ENCODE measurements at places on chromosomes 7 and 10. TPM values are rescaled to one million over a fixed set of nuclear protein-coding genes. Genes with fewer than 3 reads are reported as not detected.

DNA sequence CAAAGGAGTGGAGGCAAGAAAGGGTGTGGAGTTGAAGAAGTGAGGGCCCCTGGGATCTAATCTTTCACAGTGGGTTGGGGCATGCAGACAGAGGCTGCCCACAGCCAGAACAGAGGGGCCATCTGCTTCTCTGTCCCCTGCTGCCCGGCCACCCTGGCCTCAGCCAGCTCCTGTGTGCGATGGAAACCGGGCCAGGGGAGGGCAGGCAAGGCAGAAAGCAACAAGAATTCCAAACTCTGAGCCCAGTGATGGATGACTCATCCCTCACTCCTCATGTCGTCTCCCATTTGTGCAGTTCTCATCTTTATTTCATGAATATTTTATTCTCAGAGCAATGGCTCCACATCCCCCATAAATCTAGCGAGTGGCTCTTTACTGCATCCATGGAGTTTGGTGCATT is 757.1 kb downstream of the GRID1 start:
- no peak for DNase-seq

DNA sequence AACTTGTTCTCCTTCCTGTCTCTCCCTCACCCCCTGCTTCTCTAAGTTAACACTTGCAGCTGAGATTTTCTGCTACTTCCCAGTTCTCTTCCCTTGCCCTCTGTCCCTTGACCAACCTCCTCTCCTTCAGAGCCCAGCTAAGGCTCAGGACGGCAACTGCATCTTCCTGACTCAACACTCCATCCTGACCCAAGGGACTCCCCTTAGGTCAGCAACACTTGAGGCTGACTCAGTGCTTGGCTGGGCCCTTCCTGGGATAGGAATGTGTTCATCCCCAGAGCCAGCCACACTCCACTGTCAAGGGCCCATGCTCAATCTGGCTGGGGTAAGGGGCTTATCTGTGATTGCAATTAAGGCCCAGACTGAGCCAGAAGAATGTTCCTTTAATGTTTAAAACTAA is 3.4 kb downstream of the CALHM2 start:
- peak; percentile 80 for DNase-seq

DNA sequence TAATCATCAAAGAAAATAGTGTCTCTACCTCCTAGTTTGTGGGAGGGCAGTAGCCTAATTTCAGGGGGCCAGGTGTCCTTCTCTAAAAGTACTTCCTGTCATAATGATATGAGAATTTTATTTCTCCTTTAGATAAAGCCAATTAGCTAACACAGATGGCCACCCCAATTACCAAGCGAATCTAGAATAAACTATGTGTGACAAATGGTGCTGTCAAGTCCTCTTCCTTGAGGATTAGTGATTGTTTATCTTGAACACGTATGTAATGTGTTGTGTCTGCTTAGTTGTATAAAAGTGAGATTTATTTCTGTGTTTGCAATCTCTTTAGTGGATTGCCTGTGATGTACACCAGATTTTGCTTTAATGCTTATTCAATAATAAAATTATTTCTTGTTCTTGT is 1120.0 kb downstream of the SORCS1 start:
- no peak for DNase-seq

DNA sequence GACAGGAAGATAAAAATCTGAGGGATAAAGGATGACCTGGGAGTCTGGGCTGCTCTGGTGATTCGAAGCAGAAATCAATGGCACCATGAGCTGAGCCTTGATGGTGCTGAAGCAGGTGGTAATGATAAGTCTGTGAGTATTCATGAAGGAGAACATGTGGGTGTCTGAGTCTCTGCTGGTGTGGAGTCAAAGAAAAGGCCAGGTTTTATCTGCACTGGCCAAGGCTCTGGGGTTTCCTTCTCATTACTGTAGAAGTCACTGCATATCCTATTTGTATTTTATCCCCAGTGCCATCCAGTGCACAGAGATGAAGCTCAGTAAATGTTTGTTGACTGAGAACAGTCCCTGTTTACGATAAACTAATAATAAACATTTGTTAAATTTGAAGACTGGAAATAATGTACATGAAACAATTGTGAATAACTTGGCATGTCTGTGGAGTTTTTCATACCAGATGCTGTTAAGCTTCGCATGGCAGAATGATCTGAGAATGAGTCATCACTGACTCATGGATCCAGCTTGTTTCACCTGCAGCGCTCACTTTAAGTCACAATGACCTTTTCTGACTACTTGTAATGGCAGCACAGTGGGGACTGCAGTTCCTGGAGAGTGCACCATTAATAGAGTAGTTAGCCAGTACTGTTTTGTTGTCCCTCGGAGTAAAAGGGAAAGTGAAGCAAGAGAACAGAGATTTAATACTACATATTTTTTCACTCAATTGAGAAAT is 538.5 kb downstream of the HTR7 start:
- DNase-seq, result peak; percentile 95

DNA sequence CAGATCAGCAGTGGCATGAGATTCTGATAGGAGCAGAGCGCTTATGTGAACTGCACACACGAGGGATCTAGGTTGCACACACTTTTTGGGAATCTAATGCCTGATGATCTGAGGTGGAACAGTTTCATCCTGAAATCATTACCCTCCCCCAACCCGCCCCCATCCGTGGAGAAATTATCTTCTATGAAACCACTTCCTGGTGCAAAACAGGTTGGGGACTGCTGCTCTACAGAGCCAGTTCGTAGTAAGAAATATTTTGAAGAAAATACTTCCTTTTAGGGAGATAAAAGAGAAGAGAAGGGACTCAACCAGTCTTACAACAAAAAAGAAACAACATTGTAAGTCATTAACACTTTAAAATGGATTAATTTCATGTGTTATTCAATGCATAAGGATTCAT is 1308.2 kb downstream of the GATA3 start:
- no peak for DNase-seq

DNA sequence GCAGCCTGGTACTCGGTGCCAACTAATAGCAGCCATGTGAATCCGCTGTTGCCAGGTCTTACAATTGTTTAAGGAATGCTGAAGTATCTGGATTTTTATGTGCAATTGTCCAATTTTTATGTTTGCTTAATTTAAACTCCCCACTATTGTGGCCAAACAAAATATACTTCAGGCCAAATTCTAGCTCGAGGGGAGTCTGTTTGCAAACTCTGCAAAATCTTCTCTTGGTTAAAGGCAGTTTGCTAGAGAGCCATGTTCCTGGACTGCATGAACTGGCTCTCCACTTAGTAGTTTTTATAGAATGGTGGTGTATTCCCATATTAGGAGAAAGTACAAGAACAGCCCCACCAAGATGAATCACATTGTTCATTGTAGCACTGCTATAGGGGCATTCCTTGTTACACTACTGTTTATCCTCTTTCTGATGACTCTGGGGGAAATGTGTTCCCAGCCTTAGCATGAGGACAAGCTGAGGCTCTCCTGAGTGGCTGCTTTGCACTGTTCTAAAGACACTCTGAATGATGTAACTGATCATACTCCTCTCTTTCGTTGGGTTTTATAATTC is 178.0 kb upstream of the GLI3 start:
- DNase-seq, result peak; percentile 55

- peak; percentile 79 for DNase-seq
Measured at GRCh38 chr10:68154211-68154497, 44.9 kb downstream of the MYPN start.

DNA sequence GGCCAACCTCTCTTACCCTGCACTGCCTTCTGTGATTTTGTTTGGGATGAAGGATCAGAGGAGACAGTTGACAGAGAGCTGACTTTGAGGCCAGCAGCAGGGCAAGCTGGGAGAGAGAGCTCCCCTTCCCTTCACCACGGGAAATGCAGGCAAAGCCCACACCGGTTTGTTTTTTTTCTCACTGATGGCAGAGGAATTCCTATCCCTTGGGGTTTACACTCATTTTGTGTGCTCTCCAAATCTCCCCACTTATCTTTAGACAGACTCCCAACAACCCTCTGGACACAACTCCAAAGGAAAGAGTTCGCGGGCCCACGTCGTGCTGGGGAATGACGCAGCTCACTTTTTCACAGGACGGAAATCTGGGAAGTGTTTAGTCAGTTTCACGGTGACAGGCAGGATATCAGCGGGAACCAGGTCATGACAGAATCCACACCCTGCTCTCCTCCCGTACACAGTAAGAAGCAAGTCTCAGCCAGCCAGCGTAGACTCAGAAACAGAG is 68.3 kb upstream of the FAM171A1 start:
- DNase-seq, result peak; percentile 13

DNA sequence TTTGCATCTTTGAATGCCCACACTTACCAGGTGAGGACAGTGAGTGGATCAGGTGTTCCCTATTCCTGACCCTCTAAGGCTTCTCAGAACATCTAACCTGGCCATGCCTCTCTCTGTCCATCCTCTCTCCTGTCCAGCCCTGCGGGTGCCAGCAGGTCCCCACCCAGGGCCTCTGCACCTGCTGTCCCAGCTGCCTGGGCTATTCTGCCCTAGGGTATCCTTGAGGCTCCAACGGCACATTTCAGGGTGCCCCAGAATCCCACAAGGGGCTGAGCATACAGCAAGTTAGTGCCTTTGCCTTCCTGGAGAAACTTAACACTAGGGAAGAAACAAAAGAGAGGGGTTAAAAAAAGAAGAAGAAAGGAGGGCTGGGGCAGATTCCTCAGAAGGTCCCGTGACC is 107.4 kb downstream of the UNCX start:
- no peak for DNase-seq

GRCh38 chr10:3904419-3904960 is 119.5 kb upstream of the KLF6 start:
- DNase-seq, result no peak

DNA sequence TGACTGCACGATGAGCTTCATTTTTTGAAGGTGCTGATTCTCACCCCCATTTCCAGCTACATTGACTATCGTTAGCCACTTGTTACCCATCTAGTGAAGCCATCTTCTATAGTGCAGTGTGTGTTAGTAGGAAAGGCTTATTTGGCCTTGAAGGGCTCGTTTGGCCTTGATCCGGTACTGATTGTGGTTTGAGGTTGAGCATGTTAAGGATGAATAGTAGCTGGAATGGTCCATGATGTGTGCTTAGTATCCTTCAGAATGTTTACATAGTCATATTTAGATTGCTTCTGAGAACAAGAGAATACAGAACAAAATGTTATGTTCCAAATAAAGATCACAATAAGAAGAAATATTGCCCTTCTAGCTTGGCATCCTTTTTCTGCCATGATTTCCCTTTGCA is 591.5 kb downstream of the AUTS2 start:
- DNase-seq, result no peak

DNA sequence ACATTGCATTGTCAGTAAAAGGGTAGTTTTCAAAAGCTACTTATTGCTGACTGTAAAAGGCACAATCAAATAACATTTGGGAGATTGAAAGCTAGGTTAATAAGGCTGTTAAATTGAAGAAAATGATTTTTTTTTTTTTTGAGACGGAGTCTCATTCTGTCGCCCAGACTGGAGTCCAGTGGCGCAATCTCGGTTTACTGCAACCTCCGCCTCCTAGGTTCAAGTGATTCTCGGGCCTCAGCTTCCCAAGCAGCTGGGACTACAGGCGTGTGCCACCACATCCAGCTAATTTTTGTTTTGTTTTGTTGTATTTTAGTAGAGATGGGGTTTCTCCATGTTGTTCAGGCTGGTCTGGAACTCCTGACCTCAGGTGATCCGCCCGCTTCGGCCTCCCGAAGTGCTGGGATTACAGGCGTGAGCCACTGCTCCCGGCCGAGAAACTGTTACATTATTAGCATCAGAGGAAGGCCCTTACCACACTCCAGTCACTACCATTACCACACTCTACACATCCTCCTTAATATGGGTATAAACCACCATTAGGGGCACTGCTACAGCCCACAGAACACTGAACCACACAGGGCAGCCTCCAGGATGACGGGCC is 1.0 kb downstream of the CYP51A1 start:
- DNase-seq, result peak; percentile 46

DNA sequence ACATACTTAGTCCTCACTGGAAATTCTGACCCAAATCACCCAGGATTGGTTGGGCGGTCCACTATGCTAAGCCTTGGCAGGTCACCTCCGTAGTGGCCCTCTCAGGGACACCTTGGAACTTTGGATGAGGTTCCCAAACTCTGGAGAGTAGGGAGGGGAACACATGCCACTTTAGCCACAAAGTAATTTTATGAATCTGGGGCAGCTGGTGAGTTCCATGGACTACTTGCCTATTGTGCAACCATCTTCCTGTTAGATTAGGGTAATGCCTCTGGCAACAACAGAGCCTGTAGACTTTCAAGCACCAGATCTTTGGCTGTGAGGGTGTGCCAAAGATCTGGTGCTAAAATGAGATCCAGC is 77.7 kb downstream of the ITGB8 start:
- DNase-seq, result peak; percentile 60

DNA sequence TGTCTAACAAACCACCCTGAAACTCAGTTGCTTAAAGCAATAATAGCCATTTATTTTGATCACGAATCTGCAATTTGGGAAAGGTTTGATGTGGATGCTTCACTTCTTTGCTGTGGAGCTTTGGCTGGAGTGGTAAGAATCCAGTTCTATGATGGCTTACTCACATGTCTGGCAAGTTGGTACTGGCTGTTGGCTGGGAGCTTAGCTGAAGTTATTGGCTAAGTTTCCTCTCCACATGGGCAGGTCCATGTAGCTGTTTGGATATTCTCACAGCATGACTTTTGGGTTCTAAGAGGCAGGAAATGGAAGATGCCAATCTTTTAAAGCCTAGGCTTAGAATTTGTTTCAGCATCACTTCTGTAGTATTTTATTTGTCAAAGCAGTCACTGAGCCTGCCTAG is 277.6 kb upstream of the NRP1 start:
- DNase-seq, result peak; percentile 21

DNA sequence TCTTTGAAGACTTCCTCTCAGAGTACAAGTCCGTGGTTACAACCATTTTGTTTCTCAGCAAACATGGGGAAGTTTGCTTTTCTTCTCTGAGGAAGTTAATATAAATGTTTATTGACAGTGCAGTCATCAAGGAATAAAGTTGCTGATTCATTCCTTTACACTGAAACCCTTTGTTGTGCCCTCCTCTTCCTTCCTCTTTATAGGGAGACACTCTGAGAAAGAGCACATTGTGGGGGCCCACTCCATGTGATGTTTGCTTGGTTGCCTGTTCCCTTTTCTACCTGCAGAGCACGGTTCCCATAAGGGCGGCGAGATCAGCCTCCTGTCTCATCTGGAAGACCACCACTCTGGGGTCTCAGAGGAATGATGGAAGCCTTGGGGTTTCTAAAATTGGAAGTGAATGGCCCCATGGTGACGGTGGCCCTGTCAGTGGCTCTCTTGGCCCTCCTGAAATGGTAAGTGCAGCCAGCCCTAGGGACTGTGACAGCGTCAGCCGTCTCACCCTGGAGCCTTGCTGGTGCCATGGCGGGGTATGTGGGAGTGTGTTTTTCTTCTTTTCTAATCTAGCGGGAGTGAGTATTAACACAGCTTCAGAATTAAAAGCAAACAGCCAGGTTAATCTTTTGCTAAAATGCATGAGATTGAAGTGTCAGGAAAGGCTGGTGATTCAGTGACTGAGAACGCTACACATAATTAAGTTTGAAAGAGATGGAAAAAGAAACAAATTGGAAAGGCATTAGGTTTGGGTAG is at the start of gene TBXAS1:
TSS of gene TBXAS1 (plus strand) at position 240 of the 750 bp plus-strand sequence. CDS start at position 367, 127 bp downstream.
- DNase-seq, result no peak

GRCh38 chr10:88408096-88408495 is 175.0 kb downstream of the RNLS start:
- DNase-seq, result peak; percentile 62

Gene OR13A1
- not detected for total RNA-seq

Gene BICC1
- total RNA-seq, result 64.7 TPM

Gene CYP3A4
- not detected for total RNA-seq

Gene ZNRF2
- total RNA-seq, result 7.9 TPM

Gene KAZALD1
- total RNA-seq, result 14.4 TPM

Gene ARHGAP19
- total RNA-seq, result 7.4 TPM
